ENCODE measurements at places on chromosomes 2 and 18.

- DNase-seq, result no peak
These were observed 119.7 kb downstream of the CDC42EP3 start for GRCh38 chr2:37551783-37552182.

DNA sequence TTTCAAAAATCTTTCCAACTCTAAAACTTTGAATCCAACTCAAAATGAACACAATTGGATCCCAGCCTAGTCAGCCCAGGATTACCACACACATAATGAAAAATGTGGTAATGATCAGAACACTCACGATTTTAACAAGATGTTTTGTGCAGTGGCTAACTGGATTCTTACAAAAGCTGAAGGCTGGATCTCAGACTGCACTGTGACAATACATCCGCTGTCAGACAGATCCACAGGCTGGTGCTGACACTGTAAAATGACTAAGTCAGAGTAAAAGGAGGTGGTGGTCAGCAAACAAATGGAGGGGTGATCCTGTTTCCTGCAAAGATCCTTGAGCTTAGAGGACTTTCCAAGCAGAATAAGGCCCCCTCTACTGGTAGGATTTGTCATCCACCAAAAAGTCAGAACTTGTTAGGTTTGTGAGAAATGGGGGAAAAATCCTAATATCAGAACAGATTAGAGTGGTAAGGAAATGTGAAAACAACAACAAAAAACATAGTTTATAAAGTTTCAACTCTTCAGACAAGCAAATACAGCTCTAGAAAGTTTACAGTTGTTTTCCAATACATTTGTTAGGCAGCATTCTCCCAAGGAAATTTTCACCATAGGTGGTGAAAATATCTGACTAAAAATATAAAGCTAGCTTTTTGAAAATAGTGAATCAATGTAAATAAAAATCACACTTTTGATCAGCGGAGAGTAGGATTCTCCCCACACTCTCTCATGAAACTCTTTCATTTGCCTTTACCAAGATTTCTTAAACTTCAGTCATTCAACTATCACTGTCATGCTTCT, 211.9 kb downstream of the AGPS start:
- DNase-seq, result no peak

DNA sequence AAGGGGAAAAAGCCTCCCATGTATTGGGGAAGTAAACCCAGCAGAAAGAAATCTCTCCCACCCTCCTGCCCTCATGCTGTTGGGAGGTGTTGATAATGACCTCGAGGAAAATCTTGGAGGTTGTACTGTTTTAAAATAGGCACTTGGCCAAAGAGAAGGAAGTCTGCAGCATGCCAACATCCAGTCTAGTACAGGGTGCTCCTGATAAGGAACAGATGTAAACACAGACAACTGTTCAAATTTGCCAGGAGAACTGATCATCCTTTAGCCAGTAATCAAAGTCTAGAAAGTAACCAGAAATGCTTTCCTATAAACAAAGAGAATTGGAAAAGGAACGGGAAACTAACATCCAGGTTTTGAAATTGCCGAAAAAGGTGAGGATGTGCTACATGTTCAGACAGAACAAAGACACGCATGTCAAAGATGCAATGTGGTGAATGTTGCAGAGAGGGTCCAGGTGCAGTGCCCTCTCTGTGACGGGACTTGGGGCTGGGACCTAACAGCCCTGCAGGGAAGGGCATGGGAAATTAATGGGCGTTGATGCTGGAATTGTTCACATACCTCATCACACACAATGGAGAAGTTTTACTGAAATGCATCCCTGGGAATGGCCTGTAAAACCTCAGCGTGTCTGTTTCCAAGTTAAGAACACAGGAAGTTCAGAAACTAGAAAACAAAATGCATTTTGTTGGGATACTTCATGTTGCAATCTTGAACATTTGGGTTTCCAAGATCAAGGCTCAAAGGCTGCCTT, 125.7 kb upstream of the RND3 start:
- no peak for DNase-seq

GRCh38 chr2:162579986-162580385, 236.1 kb downstream of the GCA start:
- no peak for DNase-seq

GRCh38 chr18:12884406-12885323, 628 bp upstream of the PTPN2 start:
- no peak for DNase-seq

- DNase-seq, result no peak
These were observed 134.5 kb upstream of the CAB39 start for GRCh38 chr2:230578106-230578505.

DNA sequence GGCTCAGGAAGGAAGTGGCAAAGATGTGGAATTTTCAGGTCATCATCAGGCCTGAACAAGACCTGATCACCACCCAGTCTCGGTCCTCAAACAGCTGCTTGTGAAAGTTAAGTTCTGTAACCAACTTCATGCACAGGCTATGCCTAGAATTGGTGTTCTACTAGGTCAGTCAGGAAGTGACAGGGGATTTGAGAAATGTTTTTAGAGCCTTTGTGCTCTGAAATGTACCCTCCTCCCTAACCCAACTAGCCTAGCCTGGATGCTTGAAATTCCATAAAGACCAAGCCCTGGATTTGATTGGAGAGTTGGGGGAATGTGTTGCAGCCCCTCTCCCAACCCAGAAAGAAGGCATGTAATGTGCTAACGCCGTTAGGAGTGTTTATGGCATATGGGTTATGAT, 63.3 kb downstream of the TGOLN2 start:
- no peak for DNase-seq

GRCh38 chr2:37886745-37887144, 38.3 kb upstream of the RMDN2 start:
- DNase-seq, result no peak

GRCh38 chr2:233434666-233435330, 80.5 kb downstream of the DGKD start:
- DNase-seq, result no peak

DNA sequence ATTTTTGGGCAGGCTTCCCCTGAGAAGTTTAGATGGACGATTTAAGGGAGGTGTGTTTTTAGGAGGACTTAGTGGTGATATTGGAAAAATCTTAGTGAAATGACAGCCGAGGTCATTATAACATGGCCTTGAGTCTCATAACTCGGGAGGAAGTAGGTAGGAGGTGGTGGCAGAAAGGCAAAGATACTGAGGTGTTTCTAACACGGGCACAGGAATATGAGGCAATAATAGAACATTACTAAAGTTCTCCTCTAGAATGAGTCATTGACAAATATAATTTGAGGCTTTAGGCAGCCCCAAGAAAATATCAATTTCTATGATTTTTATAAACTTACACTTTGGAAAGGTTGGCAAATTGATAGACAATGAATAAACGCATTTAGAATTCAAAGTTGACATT, 146.1 kb upstream of the ZEB2 start:
- no peak for DNase-seq

DNA sequence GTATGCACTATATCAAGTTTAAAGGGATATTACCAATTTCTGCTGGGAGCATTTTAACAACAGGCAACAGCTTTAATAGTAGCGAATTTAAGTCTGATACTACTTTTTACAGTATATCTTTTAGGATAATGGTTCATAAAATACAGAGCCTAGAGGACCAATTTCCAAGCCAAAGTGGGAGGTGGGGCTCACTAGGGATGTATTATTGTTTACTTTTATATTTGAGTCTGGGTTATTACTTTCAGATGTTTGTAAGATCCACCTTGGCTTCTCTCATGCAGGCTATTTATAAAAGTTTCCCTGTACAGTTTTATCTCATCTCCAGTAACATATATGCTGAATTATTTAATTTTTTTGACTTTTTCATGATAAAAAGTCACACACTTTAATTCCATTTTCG, 242.0 kb downstream of the CMPK2 start:
- DNase-seq, result no peak

DNA sequence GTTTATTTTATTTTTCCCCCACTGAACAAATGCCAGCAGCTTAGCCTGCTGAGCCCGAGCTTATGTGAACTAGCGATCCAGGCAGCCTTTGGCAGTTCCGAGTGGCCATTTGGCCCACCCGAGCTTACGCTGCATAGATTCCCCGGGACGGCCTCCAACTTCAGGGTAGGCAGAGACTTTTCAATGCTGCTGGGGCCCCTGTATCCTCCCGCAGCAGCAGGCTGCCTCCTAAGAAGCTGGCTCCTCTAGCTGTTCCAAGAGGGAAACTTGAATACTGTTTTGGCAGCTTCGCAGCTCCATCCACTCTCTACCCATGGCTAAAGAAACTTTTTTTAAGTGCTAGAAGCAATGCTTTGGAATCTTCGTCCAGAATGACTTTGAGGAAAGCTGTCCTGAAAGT, 295.2 kb downstream of the SS18 start:
- DNase-seq, result no peak

GRCh38 chr2:234163510-234164045, 113.1 kb downstream of the SPP2 start:
- DNase-seq, result no peak

DNA sequence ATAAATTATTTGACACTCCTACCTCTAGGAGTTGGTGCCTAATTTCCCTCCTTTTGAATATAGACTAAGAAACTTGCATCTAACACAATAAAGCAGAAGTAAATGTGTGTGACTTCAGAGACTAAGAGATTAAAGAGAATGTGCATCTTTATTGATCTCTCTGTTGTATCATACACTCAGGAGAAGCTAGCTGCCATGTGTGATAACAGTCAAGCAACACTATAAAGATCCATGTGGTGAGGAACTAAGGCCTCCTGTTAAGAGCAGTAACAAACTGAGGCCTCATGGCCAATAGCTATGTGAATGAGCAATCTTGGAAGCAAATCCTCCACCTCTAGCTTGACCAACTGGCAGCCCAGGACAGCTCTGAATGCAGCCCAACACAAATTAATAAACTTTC, 3.4 kb downstream of the FANCL start:
- DNase-seq, result no peak

GRCh38 chr2:85385746-85386145, 24.4 kb downstream of the CAPG start:
- no peak for DNase-seq

DNA sequence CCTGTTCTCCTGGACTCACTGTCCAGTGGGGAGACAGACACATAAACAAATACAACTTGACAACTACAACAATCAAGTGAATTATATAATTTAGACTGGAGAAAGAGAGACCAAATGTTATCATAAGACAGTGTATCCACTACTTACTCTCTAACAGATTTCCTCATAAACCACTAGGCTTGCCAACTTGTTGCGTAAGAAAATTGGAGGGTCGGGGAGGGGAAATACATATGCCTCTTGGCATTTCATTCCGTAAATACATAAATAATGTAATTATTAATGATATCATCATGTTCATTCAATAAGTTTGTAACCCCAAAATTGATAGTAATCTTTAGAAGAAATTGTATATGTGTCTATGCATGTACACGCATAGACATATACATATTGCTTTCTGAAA, 14.9 kb downstream of the RAB6D start:
- DNase-seq, result no peak

DNA sequence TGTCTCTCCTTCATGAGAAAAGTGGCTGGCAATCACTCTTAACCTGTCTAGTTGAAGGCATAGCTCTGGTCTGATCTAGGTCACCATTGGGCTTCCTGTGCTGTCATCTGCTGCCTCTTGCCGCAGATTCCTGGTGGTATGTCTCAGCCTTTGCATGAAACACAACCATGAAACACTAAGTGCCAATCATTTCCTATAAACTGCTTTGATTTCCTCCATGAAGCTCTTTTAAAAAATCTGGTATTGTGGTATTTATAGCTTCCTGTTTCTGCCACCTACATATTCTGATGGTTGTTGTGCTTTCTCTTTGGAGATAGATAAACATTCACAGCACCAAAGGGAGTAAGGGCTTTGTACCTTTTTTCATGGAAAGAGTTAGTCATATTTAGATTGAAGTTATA, 120.0 kb upstream of the EPC2 start:
- DNase-seq, result no peak

DNA sequence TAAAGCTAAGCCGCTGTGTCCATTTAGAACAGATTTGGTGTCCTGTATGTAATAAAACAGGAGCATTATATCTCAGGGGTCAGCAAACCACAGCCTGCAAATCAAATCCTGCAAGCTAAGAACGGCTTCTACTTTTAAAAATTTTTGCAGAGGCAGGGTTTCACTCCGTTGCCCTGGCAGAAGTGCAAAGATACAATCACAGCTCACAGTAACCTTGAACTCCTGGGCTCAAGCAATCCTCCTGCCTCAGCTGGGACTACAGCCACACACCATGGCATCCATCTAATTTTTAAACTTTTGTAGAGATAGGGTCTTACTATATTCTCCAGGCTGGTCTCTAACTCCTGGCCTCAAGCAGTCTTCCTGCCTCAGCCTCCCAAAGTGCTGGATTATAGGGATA, 28.6 kb upstream of the NPC1 start:
- DNase-seq, result no peak
